ENCODE measurements at places on chromosomes 12 and 14.

GRCh38 chr12:78835493-78835892 is 29.1 kb upstream of the SYT1 start:
- DNase-seq, result no peak

DNA sequence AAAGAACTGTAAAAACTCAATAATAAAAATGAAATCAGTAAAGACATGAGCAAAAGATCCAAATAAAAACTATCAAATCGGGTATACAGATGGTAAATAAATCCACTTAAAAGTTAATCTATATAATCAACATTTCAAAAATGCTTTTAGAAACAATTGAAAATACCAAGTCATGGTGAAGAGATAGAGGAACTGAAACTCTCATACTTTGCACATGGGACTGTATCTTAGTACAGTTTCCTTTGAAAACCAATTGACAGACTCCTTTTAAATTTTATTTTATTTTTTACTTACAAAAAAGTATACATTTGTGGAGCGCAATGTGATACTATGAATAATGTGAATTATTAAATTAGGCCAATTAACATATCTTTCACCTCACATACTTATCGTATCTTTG is 98.6 kb upstream of the FAR2 start:
- DNase-seq, result no peak

GRCh38 chr12:12693111-12693671 is 2.8 kb downstream of the GPR19 start:
- no peak for DNase-seq

GRCh38 chr12:13008741-13009380 is 8.8 kb upstream of the HEBP1 start:
- no peak for DNase-seq

DNA sequence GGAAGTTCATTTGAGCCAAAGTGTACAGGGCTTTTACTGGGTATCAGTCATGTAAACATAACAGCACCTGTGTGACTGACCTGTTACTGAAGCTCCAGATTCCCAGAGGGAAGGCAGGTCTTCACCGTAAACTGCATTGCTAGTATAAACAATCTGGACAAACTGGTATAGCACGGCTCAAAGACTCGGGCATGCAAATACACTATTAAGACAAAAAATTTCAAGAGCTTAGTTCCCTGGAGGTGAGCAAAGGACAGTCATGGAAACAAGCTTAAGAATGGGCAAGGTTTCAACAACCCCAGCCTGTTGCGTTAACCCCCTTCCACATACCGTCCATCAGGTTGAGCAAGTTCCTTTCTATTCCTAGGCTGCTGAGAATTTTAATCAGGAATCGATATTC is 9.4 kb downstream of the PARP11 start:
- DNase-seq, result no peak

DNA sequence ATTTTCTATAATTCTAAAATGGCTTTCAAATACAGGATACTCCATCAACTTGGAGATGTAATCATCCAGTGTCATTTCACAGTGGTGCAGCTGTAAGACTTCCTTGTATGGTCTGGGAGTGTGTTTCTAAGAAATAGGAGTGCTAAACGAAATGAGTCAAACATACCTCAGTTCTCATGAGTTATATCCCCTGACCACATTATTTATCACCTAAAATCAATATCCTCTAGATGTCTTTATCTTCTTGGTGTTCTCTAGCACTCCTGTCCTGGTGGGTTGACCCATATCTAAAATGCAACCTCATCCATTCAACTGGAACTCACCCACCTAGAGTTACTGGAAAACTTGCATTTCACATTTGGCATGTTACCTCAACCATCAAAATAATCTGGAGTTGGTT is 33.2 kb downstream of the TMEM30B start:
- DNase-seq, result no peak

GRCh38 chr12:45577844-45578399 is 151.6 kb upstream of the ARID2 start:
- DNase-seq, result no peak

DNA sequence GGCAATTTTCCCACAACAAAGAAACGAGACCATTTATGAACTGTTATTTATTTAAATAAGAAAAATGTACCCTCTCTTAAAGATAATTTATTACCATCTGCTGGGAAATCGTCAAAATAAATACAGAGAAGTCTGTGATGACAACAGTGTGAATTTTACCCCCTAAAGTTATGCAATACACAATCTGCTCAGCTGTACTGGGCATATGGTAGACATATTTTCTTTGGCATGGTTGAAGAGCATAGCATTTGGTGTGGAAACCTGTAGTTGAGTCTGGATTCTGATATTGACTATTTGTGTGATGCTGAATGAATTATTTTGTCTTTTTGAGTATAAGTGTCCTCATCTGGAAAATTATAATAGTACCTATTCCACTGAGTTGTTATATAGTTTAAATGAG is 60.0 kb downstream of the CFAP54 start:
- no peak for DNase-seq

GRCh38 chr14:101120641-101121507 is 217.4 kb upstream of the RTL1 start:
- DNase-seq, result no peak

GRCh38 chr12:98578821-98579220 is 14.7 kb upstream of the SLC25A3 start:
- peak; percentile 55 for DNase-seq

- peak; percentile 50 for DNase-seq
These were observed 27.6 kb downstream of the BICD1 start for GRCh38 chr12:32134101-32134888.

DNA sequence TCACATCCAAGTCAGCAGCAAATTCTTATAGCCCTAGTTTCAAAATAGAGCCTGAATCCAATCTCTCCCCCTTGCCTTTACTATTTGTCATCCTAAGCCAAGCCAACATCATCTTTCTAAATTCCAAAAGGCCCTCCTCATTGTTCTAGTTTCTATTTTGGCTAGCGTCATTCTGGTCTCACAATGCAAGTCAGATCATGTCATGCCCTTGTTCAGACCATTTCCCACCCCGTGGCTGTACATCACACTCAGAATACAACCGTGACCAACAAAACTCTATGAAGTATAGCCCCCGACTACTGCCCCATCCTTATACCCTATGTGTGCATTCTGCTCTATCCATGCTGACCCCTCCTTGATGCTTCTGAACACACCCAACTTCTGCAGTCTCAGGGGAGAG is 12.3 kb upstream of the GNG2 start:
- DNase-seq, result no peak

- peak; percentile 0 for DNase-seq
These were observed 40.2 kb downstream of the HSP90AA1 start for GRCh38 chr14:102046337-102047278.

Measured in OCI-M1 (cell line).